ENCODE measurements at places on chromosomes 7 and 10. TPM values are rescaled to one million over a fixed set of nuclear protein-coding genes. Genes with fewer than 3 reads are reported as not detected.

GRCh38 chr7:148963583-148964482 is 64.5 kb downstream of the PDIA4 start:
- DNase-seq: no peak

DNA sequence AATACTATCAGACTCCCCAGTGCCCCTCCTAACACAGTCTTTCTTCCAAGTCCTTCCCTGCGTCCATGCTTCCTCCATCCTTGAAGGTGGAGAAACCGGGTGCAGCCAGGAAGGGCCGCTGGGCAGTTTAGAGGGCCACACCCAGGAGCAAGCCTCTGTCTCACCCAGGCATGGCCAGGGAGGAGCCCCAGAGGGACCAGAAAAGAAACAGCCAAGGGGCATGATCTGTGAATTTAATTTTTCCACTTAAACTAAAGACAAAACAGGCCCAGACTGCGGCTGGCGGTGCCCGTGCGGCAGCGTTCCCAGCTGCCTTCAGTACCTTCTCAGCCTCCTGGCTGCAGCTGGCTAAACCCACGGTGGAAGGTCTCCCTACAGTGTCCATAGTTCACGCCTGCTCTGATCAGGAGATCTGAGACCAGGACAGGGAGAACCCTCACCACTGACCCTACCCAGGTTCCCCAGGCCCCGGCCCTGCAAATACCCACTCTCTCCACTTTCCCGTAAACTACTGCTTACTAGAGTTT is 12.9 kb downstream of the UNCX start:
- DNase-seq: no peak

The PVRIG gene
- not detected for total RNA-seq

DNA sequence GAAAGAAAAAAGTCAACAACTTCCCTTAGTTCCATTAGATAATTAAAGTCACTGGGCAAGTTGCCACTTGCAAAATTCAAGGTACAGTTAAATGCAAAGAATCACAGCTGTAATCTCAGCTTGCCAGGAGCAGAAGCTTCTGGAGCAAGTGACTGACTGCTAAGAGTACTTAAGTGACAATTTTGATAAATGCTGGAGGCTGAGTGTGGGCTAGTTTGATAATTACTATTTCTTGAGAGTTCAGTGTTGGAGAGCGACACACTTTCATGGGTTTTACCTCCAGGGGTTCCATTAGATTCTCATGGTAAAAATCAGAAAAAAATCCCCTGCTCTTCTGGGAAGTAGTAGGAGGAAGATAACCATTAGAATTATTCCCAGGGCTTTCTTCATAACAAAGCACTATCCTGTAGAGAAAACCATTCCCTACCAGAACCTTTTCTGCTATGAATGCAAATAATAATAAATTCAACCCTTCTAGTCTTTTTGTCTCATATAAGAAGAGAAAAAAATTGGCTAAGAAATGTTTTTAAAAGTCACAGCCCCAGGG is 486.3 kb downstream of the POM121L12 start:
- no peak for DNase-seq

DNA sequence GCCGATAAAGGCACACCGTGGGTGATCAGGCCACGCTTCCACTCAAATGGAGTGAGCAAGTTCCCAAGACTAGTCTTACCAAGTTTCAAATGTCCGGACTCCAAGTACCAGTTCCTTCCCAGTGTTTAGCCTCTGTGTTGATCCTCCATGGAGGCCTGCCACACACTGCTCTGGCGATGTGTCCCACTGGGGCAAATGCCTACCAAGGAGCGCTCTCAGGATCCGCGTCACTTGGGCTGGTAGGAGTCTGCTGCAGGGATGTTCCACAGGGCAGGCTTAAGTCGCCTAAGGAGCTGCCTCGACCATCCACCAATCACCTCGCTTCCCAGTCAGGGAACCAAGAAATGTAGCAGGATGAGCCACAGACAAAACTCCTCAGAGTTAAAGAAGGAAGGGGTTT is 17.4 kb upstream of the MRLN start:
- no peak for DNase-seq

DNA sequence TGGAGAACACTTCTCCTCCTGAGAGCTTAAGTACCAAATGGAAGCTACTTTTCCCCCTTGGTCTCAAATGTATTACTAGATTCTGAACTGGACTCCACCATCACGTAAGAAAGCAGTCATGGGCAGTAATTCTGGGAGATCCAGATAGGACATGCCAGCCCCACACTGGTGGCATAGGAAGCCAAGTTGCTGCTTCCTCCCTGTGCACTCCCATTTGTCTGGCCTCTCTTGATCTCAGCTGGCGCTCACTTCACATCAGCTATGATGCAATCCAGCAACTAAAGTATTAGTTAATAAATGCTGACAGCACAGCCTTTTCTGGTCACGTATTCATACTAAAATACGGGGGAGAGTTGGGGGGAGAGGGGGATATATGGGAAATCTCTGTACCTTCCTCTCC is 3.4 kb upstream of the IL6 start:
- DNase-seq: no peak

GRCh38 chr7:1646957-1647891 is 22.9 kb upstream of the ELFN1 start:
- no peak for DNase-seq

All from pulmonary artery endothelial cell (primary cell).